T-cell (primary cell): ENCODE measurements at places on chromosomes 6 and 20. TPM values are rescaled to one million over a fixed set of nuclear protein-coding genes. Genes with fewer than 3 reads are reported as not detected.

MATN4 gene
- not detected for total RNA-seq

BMP7 gene
- total RNA-seq: not detected

PLG gene
- not detected for total RNA-seq

SPATS1 gene
- not detected for total RNA-seq

KHDC3L gene
- total RNA-seq: not detected

GRCh38 chr20:62754122-62754990 lies 41.9 kb upstream of the MRGBP start:
- no peak for DNase-seq
- no peaks in the 10 kb centered on the region for H3K36me3 ChIP-seq
- H3K27ac ChIP-seq: no peak overlapping the region
- no peaks in the 10 kb centered on the region for H3K27me3 ChIP-seq

DNA sequence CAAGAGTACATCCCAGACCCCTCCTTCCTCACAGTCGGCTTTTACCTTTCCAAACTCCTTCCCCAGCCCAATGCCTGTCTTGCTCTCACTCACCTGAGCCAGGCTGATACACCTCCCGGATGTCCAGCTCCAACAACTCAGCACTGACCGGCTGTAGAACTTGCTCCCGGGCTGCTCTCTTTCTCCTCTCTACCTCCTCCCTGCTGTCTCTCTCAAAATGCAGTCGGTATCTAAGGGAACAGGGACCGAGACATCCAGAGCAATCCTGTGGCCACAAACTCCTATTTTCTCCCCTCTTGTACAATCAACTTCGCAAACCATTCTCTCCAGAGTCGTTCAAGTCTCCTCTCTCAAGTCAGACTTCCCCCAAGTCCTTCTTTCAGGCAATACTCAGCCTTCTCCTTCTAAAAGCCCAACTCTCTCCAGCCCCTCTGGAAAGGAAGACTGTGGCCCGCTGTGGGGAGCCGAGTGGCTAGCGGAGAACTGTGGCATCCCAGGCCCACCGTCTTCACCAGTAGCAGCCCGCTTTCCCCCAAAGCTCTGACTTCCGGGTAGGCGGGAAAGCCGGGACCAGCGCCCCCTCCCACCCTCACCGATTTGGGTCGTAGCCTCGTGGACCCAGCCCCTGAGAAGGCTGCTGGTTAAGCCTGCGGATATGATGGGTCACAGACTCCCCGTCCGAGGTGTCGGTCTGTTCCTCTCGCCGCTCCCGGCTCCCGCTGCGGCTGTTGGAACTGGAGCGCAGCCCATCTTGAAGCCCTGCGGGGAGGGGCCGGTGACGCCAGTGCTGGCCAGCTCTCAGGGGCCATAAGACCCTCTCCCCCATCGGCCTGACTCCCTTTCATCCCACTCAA lies 1.1 kb downstream of the GNL1 start:
- H3K27ac ChIP-seq: peak overlapping the region; percentile 98
- peak overlapping the region; percentile 97 for H3K4me3 ChIP-seq
- no peak for DNase-seq
- no peaks in the 10 kb centered on the region for H3K27me3 ChIP-seq
- peaks cover 19% of the 10 kb centered on the region for H3K4me1 ChIP-seq

DNA sequence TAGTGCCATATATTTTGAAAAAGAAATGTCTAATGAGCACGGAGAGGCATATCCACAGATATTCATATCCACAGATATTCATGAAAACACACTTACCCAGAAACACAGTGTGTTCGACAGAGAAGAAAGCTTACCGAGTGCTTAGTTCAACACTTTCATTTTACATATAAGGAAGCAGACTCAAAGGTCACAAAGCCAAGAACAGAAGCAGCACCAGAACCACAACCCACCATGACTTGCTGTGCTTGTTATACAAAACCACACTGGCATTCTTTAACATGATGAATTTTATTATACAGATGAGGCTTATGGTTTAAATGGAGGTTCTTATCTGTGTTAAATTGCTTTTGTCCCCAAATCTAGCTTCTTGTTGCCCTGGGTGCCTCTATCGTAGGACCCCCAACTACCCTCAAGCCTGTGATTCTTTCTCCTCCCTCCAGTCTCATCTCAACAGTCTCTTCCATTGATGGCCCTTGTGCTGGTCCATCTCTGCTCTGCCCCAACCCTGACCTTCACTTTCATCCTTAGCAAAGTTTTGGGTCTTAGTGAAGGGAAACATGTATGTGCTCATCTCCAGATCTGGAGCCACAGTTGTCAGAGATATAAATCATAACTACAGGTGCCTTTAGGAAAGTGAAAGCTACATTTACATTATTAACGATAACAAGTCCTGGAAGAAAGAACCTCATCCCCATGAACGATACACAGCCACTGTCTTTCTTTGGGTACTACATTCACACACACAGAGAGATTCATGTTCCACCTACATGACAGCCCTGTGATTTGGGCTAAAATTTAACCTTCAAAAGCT lies 40.0 kb downstream of the SF3B5 start:
- H3K36me3 ChIP-seq: no peaks in the 10 kb centered on the region
- H3K27ac ChIP-seq: peak overlapping the region; percentile 76

DNA sequence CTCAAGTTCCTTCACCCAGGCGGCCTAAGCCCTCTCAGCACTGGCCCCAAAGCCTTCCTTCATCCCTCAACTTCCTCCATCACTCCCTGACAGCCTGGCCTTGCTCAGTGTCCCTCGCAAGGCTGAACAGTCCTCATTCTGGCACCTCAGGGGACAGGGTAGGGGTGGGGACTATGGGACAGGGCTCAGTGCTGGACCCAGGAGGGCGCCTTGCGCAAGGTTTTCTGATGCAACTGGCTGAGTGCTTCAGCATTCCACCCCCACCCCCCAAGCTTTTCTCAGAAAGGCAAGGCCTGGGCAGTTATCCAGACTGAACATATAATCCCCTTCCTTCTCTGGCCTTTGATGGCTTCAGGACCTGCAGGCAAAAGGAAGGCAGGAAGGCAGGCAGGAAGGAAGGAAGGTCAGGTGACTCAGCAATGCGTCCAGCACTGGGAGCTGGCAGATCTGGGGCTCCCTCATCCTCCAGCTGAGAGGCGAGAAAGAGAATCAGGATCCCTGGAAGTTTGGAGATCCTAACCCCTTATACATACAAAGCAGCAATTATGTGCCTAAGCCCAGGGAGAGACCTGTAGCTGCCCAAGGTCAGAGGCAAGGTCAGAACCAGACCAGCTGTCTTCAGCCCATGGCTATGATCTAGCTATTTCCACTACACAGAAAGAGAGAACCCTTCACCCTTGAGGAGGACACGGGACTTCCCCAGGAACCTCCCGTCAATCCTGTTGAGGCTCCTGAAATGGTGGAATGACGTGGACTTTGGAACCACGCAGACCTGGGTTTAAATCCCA lies 8.6 kb upstream of the TRIB3 start:
- DNase-seq: no peak
- H3K36me3 ChIP-seq: no peaks in the 10 kb centered on the region
- peaks cover 7% of the 10 kb centered on the region for H3K4me1 ChIP-seq
- H3K27me3 ChIP-seq: peaks cover 2% of the 10 kb centered on the region
- no peak overlapping the region for H3K27ac ChIP-seq

DNA sequence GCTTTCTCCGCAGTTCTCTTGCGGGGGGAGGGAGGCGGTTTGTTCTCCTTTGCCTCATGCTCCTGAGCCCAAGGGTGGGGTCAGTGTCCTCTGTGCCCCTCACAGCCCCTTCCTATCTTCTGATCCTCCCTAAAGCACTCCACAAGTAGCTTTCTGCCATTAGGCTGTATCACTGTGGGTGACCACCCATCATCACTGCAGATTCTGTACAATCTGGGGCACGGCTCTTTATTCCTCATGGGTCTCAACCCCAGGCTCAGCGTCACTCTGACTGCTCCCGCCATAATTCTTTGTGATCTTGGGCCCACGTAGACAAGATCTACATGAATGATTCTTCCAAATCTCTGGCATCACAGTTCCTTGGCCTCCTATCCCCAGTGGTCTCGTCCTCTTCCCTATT lies 10.5 kb downstream of the NCR2 start:
- H3K36me3 ChIP-seq: no peaks in the 10 kb centered on the region
- H3K4me1 ChIP-seq: peaks cover 26% of the 10 kb centered on the region
- no peak for DNase-seq
- H3K27ac ChIP-seq: no peak overlapping the region
- peaks cover 21% of the 10 kb centered on the region for H3K27me3 ChIP-seq

DNA sequence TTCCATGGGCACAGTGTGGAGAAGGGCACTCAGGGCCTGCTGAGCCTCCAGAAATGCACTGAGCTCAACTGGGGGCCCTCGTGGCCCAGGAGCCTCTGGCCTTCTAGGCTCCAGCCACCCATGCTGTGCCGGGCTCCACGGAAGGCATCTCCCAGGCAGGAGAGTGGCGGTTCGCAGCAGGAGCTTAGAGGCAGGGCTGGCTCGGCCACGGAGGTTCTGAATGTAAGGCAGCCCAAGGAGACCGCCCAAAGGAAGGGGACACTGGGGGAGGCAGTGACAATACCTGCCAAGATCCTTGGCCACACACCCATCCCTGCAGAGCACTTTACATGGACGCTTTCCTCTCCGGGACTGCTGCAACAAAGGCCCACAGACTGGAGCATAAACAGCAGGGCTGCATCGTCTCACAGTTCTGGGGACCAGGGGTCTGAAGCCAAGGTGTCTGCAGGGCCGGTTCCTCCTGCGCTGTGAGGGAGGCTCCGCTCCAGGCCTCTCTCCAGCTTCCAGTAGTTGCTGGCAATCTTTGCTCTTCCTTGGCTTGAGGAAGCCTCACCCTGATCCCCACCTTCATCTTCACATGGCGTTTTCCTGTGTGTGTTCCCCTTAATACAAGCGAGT lies 128.2 kb upstream of the CDH4 start:
- H3K36me3 ChIP-seq: no peaks in the 10 kb centered on the region
- no peak for DNase-seq
- H3K4me3 ChIP-seq: no peak overlapping the region
- no peak overlapping the region for H3K27ac ChIP-seq
- no peaks in the 10 kb centered on the region for H3K27me3 ChIP-seq

DNA sequence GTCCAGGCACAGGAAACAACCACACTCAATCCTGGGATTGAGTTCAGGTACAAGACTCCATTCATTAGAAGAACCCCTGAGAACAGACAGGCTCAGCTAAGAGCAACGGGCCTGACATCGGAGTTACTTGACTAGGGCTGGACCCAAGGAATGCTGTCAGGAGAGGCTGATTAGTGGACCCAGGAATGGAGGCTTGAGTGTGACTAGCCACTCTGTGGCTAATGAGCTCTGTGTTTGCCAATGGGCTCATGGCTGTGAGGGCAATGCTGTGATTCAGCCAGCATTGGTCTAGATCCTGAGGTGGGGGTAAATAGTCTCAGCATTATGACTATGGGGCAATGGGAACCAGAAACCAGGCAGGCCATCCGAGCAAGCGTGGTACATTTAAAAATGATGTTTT lies 71.8 kb downstream of the RIOK1 start:
- H3K4me3 ChIP-seq: no peak overlapping the region
- H3K36me3 ChIP-seq: no peaks in the 10 kb centered on the region
- H3K4me1 ChIP-seq: no peaks in the 10 kb centered on the region
- H3K27ac ChIP-seq: no peak overlapping the region

DNA sequence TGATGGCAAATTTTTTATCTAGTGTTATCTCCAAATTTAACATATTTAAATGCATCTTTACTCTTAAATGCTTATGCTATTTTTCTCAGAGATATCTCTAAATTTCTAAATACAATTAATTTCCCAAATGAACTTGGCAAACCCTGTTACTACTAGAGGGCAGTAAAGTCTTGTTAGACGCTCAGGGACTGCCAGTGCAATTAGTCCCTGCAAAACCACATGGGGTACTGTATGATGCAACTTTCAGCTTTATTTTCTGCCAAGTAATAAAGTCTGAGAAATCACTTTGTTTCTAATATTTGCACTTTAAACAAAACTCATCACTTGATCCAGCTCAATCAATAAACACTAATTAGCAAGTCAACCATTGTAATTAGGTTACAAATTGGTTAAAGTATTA lies 76.0 kb upstream of the ADGRB3 start:
- no peak overlapping the region for H3K4me3 ChIP-seq
- H3K27me3 ChIP-seq: no peaks in the 10 kb centered on the region
- no peaks in the 10 kb centered on the region for H3K36me3 ChIP-seq
- no peak overlapping the region for H3K27ac ChIP-seq
- DNase-seq: no peak
- no peaks in the 10 kb centered on the region for H3K4me1 ChIP-seq

GRCh38 chr6:7131390-7131789 lies 23.6 kb downstream of the RREB1 start:
- H3K4me3 ChIP-seq: no peak overlapping the region
- H3K27me3 ChIP-seq: no peaks in the 10 kb centered on the region

DNA sequence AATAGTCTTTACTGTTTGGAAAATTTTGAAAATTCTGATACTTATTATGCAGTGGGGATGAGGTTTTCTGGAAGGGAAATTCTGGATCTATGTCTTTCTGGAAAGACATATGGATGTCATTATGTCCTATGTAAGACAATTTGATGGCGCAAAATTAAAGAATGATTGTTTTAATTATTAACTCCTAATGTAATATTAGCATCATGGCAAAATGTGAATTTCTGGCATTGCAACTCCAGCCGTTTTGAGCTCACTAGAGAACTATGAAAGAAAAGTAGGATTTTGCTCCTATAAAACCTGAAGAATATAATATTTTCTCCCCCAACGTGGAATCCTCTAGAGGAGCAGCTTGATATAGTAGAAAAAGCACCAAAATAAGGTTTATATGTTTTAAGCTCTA lies 243.2 kb downstream of the RFPL4B start:
- no peak for DNase-seq
- H3K36me3 ChIP-seq: no peaks in the 10 kb centered on the region
- no peak overlapping the region for H3K27ac ChIP-seq
- H3K4me1 ChIP-seq: no peaks in the 10 kb centered on the region

DNA sequence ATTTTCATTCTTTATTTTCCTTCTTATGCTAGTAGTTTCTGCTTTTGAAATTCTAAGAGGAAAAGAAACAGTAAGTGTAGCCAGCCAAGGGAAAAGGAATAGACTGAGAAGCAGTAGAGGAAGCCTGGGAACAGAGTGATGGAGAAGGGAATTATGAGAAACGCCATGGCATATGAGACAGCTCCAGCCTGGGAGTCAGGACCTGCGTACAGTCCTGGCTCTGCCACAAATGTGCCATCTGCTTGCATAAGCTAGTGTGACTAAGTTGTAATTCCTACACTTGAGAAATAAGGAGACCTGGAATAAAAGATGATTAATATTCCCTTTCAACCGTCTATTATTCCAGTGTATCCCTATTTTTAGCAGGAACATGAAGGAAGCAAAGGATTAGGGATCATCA lies 47.5 kb downstream of the OSTM1 start:
- H3K36me3 ChIP-seq: no peaks in the 10 kb centered on the region
- no peak overlapping the region for H3K4me3 ChIP-seq
- no peaks in the 10 kb centered on the region for H3K27me3 ChIP-seq
- no peaks in the 10 kb centered on the region for H3K4me1 ChIP-seq

DNA sequence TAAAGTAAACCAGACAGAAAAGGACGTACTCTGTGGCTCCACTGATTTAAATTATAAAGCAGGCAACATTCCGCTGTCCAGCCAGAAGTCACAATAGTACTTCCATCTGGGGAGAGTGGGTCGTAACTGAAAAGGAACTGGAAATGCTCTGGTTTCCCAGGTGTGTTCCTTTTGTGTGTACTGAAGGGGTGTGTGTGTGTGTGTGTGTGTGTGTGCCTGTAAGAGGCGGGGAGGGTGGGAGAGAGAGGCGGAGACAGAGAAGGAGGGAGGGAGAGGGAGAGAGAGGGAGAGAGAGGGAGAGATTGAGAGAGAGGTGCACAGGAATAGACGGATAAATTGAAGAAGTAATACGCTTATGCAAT lies 178.4 kb upstream of the ZNF184 start:
- no peaks in the 10 kb centered on the region for H3K36me3 ChIP-seq
- H3K27ac ChIP-seq: no peak overlapping the region
- no peak for DNase-seq
- H3K4me3 ChIP-seq: no peak overlapping the region
